ENCODE measurements at places on chromosomes 12 and 14. TPM values are rescaled to one million over a fixed set of nuclear protein-coding genes. Genes with fewer than 3 reads are reported as not detected.

GARIN6 gene
- not detected for total RNA-seq

TCL1A gene
- not detected for total RNA-seq

KRT72 gene
- total RNA-seq, result not detected

PTGR2 gene
- 17.1 TPM for total RNA-seq

- H3K4me3 ChIP-seq, result no peak overlapping the region
- no peaks in the 10 kb centered on the region for H3K36me3 ChIP-seq
- no peak overlapping the region for H3K27ac ChIP-seq
- no peak for DNase-seq
- no peaks in the 10 kb centered on the region for H3K27me3 ChIP-seq
- no peaks in the 10 kb centered on the region for H3K4me1 ChIP-seq
Observed at GRCh38 chr12:88310666-88311065, 168.6 kb downstream of the TMTC3 start.

DNA sequence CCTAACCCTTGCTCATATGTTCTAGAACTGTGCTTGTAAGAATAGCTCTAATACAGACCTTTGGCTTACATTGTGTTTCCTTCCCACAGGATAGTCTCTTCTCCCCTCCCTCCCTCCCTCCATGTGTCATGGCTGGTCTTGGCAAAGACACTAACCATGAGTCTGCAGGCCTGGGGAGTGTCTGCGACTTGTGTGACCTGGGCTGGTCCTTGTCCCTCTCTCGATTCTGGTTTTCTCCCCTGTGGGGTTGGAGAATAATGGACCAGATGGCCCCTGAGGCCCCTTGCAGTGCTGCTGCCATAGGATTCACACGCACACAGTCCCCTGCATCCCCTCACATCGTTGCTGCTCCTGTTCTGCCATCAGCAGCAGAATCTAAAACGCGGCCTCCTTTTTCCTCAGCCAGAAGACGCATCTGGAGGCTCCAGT, 30.3 kb downstream of the DEGS2 start:
- no peak for DNase-seq
- H3K27ac ChIP-seq, result no peak overlapping the region
- no peaks in the 10 kb centered on the region for H3K36me3 ChIP-seq
- H3K4me1 ChIP-seq, result no peaks in the 10 kb centered on the region
- no peaks in the 10 kb centered on the region for H3K27me3 ChIP-seq

DNA sequence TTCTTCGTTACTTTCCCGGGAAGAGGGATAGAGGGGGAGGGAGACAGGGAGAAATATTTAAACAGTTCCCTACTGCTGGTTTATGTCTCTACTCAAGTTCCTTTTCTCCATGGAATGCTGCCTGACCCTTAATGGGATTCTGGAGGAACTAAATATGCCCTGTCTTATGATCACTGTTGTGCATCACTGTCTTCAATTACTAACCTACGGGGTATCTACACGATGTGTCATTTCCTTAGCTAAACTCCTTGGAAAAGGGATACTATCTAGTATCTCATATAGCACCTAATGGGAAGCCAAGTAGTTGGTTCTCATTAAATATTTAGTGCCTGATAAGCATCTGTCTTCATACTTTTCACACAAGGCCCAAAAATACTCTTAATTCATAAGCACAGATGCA, 37.5 kb upstream of the FBLN5 start:
- H3K4me3 ChIP-seq, result no peak overlapping the region
- no peak overlapping the region for H3K27ac ChIP-seq
- no peaks in the 10 kb centered on the region for H3K27me3 ChIP-seq
- no peak for DNase-seq
- peaks cover 9% of the 10 kb centered on the region for H3K36me3 ChIP-seq
- no peaks in the 10 kb centered on the region for H3K4me1 ChIP-seq

- no peak overlapping the region for H3K27ac ChIP-seq
- H3K4me1 ChIP-seq, result peaks cover 5% of the 10 kb centered on the region
- DNase-seq, result no peak
- H3K36me3 ChIP-seq, result no peaks in the 10 kb centered on the region
- H3K4me3 ChIP-seq, result no peak overlapping the region
Observed at GRCh38 chr12:50151047-50151687, 16.0 kb downstream of the CERS5 start.

DNA sequence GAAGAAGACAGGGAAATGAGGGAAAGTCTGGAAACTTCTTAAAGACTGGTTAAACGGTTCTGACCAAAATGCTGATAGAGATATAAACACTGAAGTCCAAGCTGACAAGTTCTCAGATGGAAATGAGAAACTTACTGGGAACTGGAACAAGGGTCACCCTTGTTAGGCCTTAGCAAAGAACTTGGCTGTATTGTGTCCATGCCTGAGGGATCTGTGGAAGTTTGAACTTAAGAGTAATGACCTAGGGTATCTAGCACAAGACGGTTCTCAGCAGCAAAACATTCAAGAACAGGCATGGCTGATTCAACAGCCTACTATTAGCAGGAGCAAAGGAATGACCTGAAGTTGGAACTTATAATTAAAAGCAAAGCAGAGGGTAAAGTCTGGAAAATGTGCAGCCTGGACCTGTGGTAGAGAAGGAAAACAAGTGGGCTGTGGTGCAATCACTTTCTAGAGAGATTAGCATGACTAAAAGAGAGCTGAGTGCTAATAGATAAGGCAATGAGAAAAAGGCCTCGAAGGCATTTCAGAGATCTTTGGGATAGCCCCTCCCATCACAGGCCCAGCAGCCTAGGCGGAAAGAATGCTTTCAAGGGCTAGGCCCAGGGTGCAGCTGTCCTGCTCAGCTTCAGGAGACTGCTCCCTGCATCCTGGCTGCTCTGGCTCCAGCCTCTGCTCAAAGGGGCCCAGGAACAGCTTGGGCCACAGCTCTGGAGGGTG, 60.3 kb downstream of the ATP2B1 start:
- no peak for DNase-seq
- no peak overlapping the region for H3K4me3 ChIP-seq
- peaks cover 13% of the 10 kb centered on the region for H3K4me1 ChIP-seq
- no peaks in the 10 kb centered on the region for H3K36me3 ChIP-seq
- H3K27ac ChIP-seq, result no peak overlapping the region
- H3K27me3 ChIP-seq, result no peaks in the 10 kb centered on the region

- no peaks in the 10 kb centered on the region for H3K27me3 ChIP-seq
- no peak overlapping the region for H3K27ac ChIP-seq
- no peak overlapping the region for H3K4me3 ChIP-seq
- no peak for DNase-seq
Observed at GRCh38 chr12:71004578-71004977, 84.0 kb upstream of the PTPRR start.

DNA sequence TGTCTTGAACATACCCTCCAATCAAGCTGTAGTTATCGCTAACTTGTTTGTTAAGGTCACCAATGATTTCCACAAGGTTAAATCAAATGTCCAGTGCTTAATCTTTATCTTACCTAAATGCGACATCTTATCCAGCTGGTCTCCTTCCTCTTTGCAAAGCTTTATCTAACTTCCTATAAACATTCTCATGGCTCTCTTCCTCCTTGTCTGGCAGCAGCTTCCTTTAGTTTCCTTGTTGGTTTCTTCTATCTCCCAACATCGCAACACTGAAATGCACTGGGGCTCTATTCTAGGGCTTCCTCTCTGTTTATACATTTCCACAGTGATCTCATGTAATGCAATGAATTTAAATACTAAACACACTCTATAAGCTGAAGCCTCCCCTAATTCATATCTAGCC, 28.7 kb downstream of the UBE2N start:
- peaks cover 7% of the 10 kb centered on the region for H3K36me3 ChIP-seq
- no peak overlapping the region for H3K27ac ChIP-seq
- no peak overlapping the region for H3K4me3 ChIP-seq
- peaks cover 2% of the 10 kb centered on the region for H3K4me1 ChIP-seq

Data from Panc1 (cell line).